ENCODE measurements at places on chromosomes 6 and 20.
A peak's percentile ranks its signal among the peaks of the same experiment; 100 is the strongest.

DNA sequence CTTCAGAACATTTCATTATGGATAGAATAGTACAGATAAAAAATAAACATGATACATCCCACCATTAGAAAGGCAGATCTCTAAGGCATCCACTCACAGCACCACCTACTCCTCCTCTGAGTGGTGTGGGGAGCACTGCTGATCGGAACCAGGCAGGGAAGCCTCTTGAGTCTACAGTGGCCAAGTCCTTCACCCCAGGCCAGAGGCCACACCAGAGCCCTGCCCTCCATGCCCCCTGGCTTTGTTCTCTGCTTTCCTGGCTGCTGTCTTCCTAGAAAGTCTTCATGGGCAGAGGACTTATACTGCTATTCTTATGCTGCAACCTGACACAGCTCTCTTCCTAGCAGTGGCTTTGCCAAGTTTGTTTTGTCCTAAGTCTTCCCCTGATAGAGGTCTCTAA, 201.8 kb upstream of the THBS2 start:
- no peak for DNase-seq

GRCh38 chr20:33869283-33869682, 58.1 kb downstream of the CHMP4B start:
- no peak for DNase-seq

- peak; percentile 71 for DNase-seq
Measured at GRCh38 chr6:30955367-30956042, 14.7 kb downstream of the MUCL3 start.

GRCh38 chr6:40343318-40343876, 243.8 kb downstream of the LRFN2 start:
- DNase-seq = no peak

DNA sequence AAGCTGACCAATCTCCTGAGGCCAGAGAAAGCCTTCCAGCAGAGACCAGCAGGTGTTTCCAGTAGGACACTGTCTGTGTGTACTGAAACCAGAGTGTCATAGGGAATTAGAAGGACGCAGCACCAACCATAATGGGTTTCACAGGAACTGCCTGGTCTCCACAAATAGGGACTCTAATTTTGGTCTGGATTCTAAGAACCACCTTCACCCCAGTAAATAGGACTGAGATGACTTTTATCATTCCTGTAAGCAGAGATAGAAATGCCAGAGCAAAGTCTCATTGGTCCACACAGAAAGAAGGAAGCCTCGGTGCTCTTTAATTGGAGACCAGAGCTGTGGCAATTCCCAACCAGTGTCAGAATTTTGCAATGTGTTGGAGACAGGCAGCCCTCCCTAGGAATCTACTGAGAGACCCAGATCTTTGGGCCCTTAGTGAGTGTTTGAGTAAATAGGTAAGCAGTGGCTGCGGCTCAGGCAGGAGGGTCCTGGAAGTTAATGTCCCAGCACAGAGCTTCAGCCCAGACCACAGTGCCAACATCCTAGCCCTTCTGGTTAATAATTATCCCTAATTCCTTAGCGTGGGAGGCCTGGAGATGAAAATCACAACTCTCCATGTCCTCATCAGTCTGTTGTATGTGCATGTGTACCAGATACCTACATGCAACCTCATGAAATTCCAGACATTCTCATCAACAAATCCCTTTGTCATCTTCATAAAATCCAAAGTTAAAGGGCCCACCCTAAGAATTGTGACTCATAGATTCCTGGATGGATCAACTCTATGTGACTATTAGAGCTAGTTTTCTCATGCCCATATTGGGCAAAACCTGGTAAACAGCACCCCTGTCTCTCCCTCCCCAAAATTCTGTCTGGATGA, 81.2 kb downstream of the UNC5CL start:
- no peak for DNase-seq

DNA sequence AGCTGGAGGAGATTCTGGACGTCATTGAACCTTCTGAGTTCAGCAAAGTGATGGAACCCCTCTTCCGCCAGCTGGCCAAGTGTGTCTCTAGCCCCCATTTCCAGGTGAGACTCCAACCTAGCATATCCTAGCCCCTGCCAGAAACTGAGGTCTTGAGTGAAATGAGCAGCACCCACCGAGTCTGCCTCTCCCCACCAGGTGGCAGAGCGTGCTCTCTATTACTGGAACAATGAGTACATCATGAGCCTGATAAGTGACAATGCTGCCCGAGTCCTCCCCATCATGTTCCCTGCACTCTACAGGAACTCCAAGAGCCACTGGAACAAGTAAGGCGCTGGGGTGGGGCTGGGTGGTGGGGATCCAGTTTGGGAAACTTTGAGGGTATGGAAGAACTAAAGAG, 4.6 kb downstream of the MEA1 start:
- DNase-seq = no peak

GRCh38 chr20:54194724-54195438, 13.0 kb upstream of the PFDN4 start:
- DNase-seq = no peak

- DNase-seq = no peak
Measured at GRCh38 chr20:63876489-63877036, 11.5 kb downstream of the TPD52L2 start.

DNA sequence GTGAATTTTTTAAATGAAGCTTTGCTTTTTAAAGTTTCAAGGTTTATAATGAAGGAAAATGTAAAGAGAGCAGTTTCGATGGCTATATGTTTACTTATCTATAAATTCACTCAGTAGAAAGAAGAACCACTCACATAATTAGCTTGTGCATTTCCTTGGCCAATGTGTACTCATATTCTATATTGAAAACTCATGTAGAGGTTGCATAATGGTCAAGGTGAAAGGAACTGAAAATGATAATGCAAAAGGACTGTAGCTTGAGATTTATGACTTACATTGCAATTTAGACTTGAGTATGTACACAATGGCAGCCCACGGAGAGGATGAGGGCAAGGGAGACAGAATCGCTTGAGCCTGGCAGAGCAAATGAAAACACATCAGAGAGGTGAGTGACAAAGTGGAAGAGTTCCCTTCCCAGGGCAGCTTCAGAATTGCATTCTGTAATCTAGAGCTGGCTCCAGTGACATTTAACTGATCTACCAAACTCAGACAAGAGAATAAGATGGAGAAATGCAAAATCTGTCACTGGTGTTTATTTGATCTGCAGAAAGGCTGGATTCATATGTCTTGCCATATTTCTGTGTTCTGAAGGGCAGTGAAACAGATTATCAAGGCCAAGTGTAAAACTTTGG, 191.8 kb downstream of the TMEM200A start:
- DNase-seq = no peak

- DNase-seq = no peak
Measured at GRCh38 chr6:116369540-116369939, 1.2 kb upstream of the DSE start.

DNA sequence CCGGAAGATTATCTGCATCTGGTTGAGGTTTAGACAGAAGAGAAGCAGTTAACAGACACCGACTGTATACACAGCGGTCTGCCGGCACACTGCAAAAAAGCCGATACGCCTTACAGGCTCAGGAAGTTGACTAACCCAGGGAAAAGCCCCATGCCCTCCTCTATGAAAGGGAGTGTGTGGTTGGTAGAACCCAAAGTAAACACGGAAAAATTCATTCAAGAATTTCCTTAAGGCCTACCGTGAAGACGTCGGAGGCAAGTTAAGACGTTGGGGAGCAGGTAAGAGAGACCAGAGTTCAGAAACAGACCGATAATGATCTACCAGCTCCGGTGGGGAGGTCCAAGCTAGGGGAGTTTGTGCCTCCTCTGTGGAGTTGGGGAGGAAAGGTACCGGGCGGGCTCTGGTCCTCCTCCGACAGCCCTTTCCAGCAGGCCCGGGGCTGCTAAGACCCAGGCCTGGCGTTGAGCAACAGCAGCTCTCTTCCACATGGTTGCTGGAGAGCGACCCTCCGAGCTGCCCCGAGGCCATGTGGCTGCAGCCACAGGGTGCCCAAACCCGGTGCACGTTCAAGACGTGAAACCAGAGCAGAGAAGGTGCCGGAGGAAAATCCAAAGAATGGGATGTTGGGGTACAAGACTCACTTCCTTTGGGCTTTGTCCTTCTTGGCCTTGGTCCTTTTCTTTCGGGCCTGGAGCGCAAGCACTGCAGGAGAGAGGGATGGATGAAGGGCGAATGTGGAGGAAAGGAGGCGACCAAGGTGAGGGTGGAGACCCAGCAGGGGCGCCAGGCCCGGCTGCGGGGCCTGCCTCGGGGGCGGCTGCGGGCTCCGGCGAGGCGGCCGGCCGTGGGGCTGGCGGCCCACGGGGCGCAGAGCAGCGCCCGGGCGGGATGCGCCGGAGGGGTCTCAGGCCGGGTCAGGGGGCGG, 809 bp downstream of the SRPK1 start:
- DNase-seq = peak; percentile 25

GRCh38 chr6:162290846-162291465, 436.6 kb downstream of the PRKN start:
- DNase-seq = no peak

DNA sequence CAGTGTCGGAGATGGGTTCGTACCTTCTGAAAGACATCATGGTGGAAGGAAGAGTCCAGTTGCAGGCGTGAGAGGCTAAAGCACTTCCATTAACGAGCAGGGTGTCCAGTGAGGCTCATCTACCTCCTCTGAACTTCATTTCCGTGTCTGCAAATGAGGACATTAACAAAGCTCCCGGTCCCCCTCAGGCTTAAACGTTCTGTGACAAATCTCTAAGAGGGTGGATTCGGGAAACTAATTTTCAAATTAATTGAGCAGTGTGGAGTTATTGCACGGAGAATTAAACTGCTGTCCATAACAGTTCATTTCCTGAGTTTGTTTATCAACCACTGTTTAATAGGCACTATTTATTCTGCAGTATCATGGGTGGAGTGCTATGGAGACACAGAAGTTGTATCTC, 68.2 kb downstream of the TRMT6 start:
- no peak for DNase-seq

DNA sequence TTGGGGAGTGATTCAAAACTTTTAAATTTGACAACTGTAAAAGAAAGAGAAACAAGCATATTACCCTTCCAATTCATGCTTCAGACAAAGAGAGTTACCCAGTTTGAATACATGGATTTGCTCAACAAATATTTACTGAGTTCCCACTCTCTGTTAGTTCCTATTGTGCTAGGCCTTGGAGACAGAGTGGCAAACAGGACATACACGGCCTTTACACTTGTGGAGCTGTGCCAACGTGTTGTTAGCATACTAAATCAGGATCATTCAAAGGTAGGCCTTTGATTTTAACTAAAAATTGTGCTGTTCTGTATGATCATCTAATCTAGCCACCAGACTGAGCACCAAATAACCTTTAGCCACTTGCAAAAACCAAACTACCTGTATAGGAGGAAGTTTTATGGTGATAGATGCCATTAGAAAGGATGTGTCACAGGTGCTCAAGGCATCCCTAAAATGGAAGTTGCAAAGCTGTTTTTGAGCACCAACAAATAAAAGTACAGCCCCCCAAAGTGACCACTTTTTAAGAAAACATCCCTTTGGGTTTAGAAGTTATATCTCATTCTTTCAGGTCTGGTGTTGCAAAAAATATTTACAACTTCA, 84.5 kb downstream of the CHD6 start:
- no peak for DNase-seq

- no peak for DNase-seq
Measured at GRCh38 chr6:159161839-159162238, 7.4 kb upstream of the FNDC1 start.

DNA sequence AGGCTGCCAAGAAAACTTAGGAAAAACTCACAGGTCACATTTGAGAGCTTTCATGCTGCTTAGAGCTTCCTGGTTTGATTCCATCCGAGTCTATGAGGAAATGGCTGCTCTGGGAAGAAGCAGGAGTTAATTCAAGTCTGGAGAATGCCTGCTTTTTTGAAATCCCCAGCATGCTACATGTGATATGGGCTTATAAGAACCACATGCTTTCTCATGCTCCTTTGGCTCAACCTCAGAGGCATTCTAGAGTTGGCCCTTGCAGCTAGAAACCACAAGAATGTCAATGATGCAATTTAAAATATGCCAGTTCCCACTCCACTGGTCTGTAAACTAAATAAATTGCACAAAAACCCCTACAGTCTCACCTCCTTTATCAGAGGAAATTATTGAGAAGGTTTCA, 142.9 kb upstream of the OLIG3 start:
- no peak for DNase-seq

DNA sequence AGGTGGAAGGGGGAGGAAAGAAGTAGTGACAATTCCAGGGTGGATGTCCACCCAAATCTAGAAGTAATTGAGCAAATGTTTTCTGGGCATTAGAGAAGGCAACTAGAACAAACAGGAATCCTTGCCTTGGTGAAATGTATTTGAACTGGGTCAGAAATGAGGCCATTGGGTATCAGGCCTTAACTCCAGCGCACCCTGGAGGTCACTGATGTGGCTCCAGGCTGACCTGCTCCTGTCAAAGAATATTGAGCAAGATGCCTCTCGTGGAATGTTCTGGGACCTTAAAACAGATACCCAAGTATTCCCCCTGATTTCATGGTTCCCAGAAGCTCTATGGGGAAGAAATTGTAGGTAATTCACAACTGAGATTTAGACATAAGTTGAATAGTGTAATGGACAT, 6.9 kb downstream of the HLA-DPB1 start:
- no peak for DNase-seq
